ENCODE measurements at places on chromosomes 16 and 17. TPM values are rescaled to one million over a fixed set of nuclear protein-coding genes. Genes with fewer than 3 reads are reported as not detected.

DNA sequence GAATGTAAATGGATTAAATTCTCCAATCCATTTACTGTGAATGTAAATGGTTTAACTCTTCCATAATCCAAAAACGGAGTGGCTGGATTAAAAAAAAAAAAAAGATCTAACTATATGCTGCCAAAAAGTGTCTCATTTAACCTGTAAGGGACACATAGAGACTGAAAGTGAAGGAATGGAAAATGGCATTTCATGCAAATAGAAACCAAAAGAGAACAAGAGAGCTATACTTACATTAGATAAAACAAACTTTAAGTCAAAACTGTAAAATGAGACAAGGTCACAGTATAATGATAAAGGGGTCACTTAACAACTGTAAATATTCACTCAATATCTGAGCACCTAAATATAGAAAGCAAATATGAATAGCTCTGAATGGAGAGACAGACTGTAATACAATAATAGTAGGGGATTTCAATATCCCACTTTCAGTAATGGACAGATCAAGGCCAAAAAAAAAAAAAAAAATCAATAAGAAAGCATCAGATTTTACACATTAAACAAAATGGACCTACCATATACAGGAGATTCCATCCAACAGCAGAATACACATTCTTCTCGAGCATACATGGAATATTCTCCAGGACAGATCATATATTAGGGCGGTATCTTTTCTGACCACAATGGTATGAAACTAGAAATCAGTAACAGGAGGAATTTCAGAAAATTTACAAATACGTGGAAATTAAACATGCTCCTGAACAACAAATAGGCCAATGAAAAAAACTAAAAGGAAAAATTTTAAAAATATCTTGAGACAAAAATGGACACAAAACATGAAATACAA is 36.4 kb downstream of the CDR2 start:
- H3K27me3 ChIP-seq: no peaks in the 10 kb centered on the region
- H3K27ac ChIP-seq: no peak overlapping the region
- H3K36me3 ChIP-seq: peaks cover 40% of the 10 kb centered on the region

DNA sequence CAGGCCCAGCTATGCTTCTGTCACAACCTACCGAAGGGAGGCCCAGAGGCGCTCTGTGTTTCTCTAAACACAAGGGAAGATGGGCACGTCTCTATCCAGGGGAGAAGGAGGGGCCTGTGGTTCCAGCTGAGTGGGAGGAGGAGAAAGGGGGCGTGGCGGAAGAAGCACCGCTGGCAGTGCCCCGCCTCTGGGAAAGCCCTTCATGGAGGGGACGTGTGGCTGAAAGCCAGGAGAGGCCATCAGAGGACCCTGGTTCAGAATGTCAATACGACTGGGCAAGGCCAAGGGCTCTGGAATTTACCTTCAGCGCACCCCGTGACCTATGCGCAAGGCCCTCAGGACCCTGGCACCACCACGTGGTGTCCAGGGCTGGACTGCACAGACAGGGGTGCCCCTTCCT is 12.3 kb upstream of the SLC38A8 start:
- no peak overlapping the region for H3K27ac ChIP-seq
- H3K4me3 ChIP-seq: no peak overlapping the region
- no peaks in the 10 kb centered on the region for H3K27me3 ChIP-seq
- peaks cover 56% of the 10 kb centered on the region for H3K36me3 ChIP-seq
- no peaks in the 10 kb centered on the region for H3K4me1 ChIP-seq

- no peak for DNase-seq
- no peaks in the 10 kb centered on the region for H3K27me3 ChIP-seq
- H3K36me3 ChIP-seq: peaks cover 77% of the 10 kb centered on the region
- H3K4me1 ChIP-seq: peaks cover 2% of the 10 kb centered on the region
Observed at GRCh38 chr17:4548061-4548461, 7.1 kb downstream of the MYBBP1A start.

DNA sequence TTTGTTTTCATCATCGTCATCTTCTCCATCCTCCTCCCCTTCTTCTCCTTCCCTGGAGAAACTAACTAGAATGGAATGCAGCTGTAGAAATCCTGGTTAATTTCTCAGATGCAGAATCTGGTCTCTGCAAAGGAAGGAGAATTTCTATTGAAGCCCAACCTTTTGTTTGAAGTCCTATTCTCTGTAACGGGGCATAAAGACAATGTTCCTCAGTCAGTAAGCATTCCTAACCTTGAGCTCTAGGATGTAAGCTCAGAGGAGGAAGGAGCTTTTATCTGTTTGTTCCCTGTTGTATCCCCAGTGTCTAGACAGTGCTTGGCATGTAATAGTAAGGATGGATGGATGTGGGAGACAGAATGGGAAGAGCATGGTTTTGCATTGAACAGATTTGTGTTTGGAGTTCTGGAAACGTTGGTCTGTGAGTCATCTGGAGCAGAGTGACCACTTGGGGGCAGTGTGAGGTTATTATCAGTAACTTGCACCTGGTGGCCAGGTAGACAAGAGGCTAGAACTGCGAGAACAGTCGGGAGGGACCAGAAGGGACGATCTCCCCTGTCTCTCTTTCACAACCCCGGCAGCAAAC is 363.7 kb downstream of the SNX29 start:
- peaks cover 15% of the 10 kb centered on the region for H3K4me1 ChIP-seq
- no peaks in the 10 kb centered on the region for H3K27me3 ChIP-seq
- peak; percentile 73 for DNase-seq
- no peaks in the 10 kb centered on the region for H3K36me3 ChIP-seq

Gene CD300E
- not detected for total RNA-seq

Gene CETP
- not detected for total RNA-seq

Measured in IMR-90 (cell line).